CD4-positive, alpha-beta memory T cell (primary cell): ENCODE measurements at places on chromosomes 2 and 18.

DNA sequence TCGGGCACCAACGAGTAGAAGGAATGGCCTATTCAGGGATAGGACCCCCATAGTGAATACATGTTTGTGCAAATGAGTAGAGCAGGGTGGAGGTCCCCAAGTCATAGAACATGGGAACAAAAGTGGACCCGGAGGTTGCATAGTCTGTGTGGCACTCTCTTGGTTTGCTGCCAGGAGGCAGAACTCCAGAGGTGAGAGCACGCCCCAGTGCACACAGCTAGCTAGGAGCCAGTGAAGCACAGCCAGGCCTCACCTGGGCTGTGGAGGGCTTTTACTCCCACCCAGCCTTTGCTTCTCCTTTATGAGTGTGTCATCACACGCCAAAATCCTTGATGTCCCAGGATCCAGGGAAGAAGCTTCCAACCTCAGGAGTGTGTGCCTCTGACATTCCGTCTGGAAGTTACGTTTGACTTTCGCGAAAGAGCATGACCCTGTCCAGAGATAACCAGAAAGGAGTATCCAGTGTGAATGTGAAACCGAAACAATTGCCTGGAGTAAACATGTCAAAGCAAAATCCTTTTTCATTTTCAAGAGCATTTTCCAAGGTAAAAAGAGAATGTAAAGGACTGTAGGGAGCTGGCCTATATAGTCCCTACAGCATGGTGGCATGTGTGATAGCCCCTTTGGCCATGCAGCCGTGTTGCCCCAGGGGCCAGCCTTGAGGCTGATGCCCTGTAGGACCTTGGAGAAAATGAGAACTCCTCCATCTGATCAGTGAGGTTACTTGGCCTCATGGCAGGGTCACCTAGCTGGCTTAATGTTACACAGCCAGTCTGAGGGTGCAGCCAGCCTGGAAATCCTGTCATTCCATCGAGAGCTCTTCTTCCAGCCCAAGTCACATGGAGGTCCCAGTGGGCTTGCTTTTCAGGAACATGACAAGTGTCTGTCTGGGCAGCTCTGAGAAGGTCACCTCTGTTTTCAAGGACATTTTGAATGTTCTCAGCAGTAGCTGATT, 8.8 kb downstream of the TRIB2 start:
- no peak for DNase-seq
- peaks cover 56% of the 10 kb centered on the region for H3K36me3 ChIP-seq
- H3K27ac ChIP-seq = peak overlapping the region; percentile 16
- H3K4me3 ChIP-seq = no peak overlapping the region

GRCh38 chr2:202044777-202045176, 11.1 kb downstream of the FZD7 start:
- no peaks in the 10 kb centered on the region for H3K36me3 ChIP-seq
- DNase-seq = no peak
- H3K4me1 ChIP-seq = no peaks in the 10 kb centered on the region
- H3K27ac ChIP-seq = no peak overlapping the region

GRCh38 chr2:30706534-30707303, 100.5 kb downstream of the CAPN13 start:
- H3K4me3 ChIP-seq = no peak overlapping the region
- no peaks in the 10 kb centered on the region for H3K36me3 ChIP-seq
- H3K27me3 ChIP-seq = no peaks in the 10 kb centered on the region
- H3K4me1 ChIP-seq = no peaks in the 10 kb centered on the region
- peak; percentile 64 for DNase-seq

DNA sequence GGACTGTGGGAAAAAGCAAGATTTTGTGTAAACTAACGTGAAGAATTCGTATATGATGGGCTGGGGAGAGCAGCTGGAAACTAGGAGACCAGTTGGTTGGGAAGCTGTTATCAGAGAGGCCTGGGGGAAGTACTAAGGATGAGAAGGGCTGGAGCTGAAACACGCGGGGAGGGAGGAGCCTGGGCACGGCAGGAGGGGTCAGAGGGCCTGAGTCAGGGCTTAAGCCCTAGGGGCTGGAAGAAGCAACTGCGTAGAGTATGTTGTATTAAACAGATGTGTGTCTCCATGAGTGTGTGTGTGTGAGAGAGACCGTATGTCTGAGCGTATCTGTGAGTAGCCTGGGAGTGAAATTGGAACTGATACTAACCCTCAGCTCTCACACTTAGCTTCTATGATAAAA, 8.4 kb downstream of the POMC start:
- peaks cover 12% of the 10 kb centered on the region for H3K4me1 ChIP-seq
- H3K27me3 ChIP-seq = no peaks in the 10 kb centered on the region
- no peaks in the 10 kb centered on the region for H3K36me3 ChIP-seq
- DNase-seq = no peak

DNA sequence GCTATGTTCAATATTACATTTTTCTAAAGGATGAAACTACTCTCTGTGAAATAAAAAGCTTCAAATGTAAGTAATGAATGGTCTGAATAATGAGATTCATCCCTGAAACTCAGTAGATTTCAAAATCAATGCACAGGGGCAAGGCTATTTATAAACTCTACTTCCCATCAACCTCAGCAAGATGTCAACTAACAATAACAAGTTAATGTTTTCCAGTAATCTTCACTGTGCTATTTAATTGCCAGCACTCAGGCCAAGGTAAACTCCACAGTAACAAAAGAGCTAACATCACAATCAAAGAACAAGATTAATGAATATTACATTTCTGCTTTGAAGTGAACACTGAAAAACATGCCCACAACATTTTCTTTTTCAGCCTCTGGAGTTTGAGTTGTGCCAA, 144.3 kb upstream of the ZFP36L2 start:
- no peak overlapping the region for H3K4me3 ChIP-seq
- DNase-seq = no peak
- H3K27me3 ChIP-seq = no peaks in the 10 kb centered on the region
- no peaks in the 10 kb centered on the region for H3K36me3 ChIP-seq
- H3K4me1 ChIP-seq = no peaks in the 10 kb centered on the region
- H3K27ac ChIP-seq = no peak overlapping the region

DNA sequence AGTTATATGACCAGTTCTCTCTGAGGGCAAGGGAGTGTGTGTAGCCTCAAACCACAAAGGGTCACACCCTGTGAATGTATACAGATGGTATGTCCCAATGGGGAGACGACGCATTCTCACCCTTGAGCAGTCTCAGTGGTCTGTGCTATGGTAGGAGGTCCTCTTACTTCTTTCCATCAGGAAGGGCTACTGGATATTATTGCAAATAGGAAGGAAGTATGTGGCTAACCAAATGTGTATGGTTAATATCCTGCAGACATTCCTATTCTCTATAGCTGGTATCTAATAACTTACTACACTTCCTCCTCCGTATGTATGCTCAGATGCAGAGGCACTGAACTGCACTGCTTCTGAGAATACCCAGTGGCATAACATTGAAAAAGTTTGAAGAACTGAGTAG, 306.7 kb upstream of the CCDC68 start:
- H3K4me3 ChIP-seq = no peak overlapping the region
- H3K27ac ChIP-seq = no peak overlapping the region
- no peaks in the 10 kb centered on the region for H3K4me1 ChIP-seq
- no peak for DNase-seq
- H3K27me3 ChIP-seq = no peaks in the 10 kb centered on the region
